ENCODE measurements at places on chromosomes 13 and 19.
A peak's percentile ranks its signal among the peaks of the same experiment; 100 is the strongest.

DNA sequence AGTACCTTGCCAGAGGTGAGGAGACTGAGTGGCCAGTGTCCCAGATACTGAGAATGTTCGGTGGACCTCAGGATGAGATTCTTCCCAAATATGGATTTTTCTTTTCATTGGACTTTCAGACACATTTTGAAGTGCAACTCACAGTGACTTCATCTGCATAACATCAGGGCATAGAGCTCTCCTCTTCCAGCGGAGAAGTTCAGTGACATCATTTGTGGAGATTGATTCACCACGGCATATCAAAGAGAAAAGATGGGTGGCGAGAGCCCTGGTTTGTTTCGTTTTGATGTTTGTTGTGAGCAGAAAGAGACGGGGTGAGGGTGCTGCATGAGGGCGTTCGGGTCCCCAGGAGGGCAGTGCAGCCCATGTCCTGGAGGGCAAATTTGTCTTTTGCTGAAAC is 120.1 kb upstream of the GPR12 start:
- DNase-seq: no peak

- no peak for DNase-seq
Measured at GRCh38 chr13:46050771-46051170, 1.8 kb downstream of the ZC3H13 start.

DNA sequence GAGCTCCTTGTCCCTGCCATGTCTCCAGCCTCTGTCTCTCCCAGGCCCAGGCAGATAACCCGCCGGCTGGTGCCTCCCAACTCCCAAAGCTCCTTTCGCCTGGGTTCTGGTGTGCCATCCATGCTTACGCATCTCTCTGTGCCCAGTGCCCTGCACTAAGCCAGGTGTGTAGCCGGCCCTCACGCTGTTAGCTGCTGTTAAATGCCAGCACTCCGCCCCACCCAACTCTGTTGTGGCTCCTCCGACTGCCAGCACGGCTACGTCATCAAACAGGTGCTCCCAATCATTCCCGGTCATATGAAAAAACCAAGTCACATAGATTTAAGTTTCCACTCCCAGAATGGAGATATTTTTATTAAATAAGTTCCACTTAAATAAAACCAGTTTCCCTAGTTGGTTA is 7.0 kb upstream of the HSPH1 start:
- no peak for DNase-seq

- DNase-seq: no peak
Measured at GRCh38 chr13:98831236-98831635, 78.8 kb upstream of the SLC15A1 start.

DNA sequence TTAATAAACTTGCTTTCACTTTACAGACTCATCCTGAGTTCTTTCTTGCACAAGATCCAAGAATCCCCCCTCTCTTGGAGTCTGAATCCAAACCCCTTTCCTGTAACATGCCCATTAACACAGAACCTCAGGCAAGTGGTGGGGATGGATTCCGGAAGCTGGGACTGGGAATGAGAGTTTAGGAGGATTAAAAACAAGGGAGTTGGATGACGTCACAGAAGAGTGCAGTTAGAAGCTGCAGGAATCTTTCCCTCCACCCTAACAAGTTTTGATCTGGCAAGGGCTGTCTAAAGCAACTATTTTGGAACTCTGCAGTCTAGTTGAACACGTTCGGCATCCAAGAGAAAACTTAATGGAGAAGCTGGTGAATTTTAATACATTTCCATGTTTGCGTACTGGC is 48.2 kb upstream of the PEPD start:
- DNase-seq: no peak

DNA sequence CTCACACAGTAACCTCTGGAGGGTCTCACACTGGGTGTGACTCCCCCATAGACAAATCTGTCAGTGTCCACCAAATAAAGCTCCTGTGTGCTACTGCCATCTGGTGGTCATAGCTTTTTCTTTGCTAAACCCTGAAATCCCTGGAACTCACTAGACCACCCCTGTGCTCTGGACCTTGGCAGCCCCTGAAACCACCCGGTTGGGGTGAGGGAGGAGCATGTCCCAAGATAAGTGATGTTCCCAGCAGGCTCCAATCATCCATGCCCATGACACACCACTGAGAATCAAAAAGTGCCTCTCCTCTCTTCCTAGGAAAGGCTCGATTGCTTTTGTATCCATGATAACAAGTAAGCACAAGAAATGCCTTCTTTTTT is 6.5 kb upstream of the HSD17B14 start:
- peak; percentile 49 for DNase-seq

DNA sequence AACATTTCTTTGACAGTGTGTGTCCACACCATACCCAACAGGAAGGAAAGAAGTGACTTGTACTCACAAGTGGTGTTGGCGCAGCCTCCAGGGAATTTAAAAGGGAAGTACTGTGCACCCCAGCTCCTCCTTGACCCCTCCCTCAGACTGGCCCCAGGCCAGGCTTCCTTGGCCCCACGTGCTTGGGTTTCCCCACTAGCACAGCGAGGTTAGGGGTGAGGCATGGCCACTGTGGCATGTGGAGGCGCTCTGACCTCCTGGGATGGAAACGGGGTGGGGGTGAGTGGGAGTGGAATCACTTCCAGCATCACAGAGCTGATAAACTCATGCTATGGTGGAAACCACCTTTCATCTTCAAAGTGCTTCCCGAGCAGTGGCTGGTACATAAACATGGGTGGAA is 168.6 kb downstream of the ZNF536 start:
- no peak for DNase-seq

DNA sequence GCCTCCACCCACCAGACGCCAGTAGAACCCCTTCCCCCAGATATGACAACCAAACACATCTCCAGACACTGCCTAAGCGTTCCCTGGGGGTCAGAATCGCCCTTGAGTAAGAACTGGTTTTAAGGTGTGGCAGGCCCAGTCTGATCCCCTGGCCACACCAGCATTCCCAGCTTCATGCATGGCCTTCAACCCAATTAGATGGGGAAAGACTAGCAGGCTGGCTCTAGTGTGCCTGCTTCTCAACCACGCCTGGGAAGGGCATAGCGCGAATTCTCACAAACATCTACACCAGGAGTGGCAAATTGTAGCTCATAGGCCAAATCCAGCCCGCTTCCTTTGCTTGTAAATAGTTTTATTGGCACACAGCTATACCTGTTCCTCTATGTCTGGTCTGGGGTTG is 13.6 kb downstream of the HAUS8 start:
- no peak for DNase-seq

- DNase-seq: no peak
Measured at GRCh38 chr13:21929400-21929799, 258.5 kb downstream of the FGF9 start.

- DNase-seq: no peak
Measured at GRCh38 chr13:70430256-70430655, 322.0 kb upstream of the KLHL1 start.
